ENCODE measurements at places on chromosomes 16 and 17. TPM values are rescaled to one million over a fixed set of nuclear protein-coding genes. Genes with fewer than 3 reads are reported as not detected.

DNA sequence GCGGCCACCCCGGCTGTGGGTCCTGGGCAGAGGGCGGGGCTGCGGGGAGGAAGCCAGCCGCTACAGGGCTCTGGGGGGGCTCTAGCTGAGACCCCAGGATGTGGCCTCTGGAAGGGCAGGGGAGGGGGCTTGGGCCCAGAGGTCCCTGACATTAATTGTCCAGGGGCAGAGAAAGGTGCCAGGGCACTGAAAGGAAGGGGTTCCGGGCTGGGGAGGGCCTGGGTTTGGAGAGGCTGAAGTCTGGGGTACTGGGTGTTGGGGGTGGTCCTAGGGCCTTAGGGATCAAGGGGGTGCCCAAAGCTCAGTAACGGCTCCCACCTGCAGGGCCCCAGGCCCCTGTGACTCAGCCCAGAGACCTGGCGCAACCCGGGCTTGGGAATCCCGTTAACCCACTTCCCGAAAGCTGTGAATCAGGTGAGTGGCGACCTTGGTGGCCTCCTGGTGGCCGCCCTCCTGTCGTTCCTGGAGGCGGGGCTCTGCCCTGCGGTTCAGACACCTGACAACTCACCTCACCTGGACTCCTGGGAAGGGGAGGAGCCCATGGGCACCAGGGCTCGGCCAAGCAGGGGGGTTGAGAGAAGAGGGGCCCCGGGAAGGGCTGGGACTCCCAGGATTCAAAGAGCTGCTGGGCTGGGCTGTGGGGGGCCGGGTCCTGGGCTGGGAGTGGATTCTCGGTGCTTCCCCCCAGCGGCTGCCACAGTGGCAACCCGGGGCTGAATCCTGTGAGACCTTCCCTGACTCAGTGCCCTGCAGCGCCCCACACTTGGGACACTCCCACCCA is 465 bp upstream of the PRSS22 start:
- ATAC-seq, result no peak

- peak; percentile 68 for ATAC-seq
Observed at GRCh38 chr16:53817117-53817755, 113.3 kb downstream of the FTO start.

AGRP gene
- total RNA-seq, result not detected

ZP2 gene
- not detected for total RNA-seq

TBC1D3I gene
- not detected for total RNA-seq

All from gastroesophageal sphincter (tissue), 4 donors.